ENCODE measurements at places on chromosomes 3 and 15. TPM values are rescaled to one million over a fixed set of nuclear protein-coding genes. Genes with fewer than 3 reads are reported as not detected.

FRMD5 gene
- total RNA-seq, result not detected

UBA5 gene
- 29.7 TPM for total RNA-seq

SEMA3F gene
- total RNA-seq, result 32.8 TPM

GPR62 gene
- total RNA-seq, result not detected

RASGRF1 gene
- 1.7 TPM for total RNA-seq

GOLGA6L7 gene
- total RNA-seq, result not detected

RHCG gene
- total RNA-seq, result not detected

Data from subcutaneous adipose tissue (tissue), 4 donors.